ENCODE measurements at places on chromosomes 3 and 15.

- no peak for DNase-seq
These were observed 274.1 kb downstream of the OTOL1 start for GRCh38 chr3:161770484-161771386.

DNA sequence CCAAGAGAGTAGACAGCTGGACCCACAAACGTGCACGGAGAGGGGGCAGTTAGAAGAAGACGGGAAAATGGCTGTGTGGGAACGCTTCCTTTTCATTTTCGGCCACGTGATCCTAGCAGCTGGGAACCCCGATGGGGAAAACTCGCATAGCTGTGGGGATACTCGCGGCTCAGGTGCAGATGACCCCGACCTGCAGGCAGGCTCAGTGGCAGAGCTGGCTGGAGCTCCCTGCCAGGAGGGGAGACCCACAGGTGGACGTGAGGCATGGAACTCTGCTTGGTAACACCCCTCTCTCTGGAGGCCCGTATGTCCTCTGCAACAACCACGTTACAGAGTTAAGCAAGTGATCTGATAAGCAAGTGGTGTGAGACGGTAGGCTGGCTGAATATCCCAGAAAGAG is 84.6 kb upstream of the SNRPA1 start:
- DNase-seq: no peak

DNA sequence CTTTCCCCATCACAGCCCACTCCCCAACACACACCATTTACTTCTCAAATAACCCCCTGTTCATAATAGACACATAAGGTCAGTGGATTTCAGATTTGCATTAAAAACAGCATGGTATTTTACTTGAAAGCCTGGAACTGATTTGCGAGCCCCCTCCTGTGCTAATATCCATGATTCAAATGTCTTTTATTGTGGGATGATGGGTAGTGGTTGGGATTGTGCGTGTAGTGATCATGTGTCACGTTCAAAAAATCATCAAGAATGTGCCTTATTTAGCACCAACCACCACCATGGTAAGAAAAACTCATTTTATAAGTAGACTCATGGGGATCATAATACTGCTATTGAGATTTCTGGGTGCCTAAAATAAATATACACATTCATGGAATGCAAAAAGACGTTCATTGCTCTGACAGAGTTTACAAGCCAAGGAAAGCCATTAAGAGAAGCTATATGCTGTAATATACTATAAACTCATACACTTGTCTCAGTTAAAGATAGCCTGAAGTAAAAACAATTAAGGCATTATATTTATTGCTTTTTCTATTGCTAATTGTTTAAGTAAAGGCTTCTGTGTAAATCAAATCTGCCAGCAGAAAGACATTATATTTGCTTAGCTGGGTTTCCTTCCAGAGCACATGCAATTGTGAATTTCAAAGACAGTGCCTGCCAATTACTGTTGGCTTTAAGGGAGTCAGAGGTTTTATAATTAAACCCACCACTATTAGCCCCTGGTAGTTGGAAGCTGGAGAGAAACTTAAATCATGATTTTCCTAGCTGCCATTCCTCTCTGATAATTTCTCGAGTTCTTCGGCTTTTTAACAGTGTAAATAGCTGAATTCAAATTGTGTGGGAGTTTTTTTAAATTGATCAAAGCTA is 4.0 kb downstream of the TRAT1 start:
- no peak for DNase-seq

DNA sequence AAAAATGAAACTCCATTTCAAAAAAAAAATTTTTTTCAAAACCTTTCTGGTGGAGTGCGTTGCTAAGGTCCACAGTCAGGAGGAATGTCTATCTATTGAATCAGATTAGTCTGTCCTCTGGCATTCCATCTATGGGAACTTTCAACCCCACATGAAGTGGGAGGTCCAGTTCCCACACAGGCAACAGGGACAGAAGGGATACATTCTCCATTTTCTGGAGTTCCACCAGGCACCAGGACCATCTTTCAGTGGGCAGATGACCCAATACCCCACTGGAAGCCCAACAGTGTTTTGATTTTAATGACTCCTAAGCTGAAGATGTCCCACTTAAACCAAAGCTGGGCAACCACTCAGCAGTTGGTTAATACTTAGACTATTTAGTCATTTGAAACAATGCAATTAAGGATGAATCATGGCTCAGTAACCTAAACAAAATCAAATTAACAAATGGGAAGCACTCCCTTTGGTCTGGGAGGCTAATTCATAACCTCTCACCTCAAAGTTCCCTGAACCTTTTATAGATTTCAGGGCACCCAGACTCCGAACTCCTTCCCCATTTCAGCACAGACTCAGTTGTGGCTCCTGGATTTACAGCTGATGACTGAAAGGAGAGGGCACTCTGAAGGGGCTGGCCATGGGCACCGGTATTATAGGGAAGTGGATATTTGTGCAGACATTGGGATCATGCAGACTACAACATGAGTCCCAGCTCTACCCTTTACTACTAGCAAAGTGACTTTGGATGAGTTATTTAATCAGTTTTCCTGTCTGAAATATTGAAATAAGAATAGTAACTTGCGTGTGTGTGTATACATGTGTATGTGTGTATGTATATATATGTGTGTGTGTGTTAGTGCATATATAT is 264.3 kb upstream of the LRTM1 start:
- DNase-seq: no peak

- no peak for DNase-seq
These were observed 150.5 kb upstream of the LRRFIP2 start for GRCh38 chr3:37324850-37325321.

DNA sequence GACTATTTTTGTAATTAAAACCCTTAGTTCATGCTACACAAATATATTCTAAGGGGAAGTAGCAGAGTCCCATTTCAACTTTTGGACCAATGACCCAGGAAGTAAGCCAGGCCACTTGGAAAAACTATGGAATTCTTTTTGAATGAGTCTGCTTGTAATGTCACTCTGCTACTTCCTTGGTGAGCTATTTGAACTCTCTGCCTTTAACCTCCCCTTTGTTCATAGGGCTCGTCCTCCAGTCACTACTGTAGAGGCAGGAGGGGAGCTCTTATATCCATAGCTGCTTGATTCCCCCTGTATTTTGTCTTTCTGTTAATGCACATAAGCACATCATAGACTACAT is 119.6 kb downstream of the UACA start:
- DNase-seq: no peak

DNA sequence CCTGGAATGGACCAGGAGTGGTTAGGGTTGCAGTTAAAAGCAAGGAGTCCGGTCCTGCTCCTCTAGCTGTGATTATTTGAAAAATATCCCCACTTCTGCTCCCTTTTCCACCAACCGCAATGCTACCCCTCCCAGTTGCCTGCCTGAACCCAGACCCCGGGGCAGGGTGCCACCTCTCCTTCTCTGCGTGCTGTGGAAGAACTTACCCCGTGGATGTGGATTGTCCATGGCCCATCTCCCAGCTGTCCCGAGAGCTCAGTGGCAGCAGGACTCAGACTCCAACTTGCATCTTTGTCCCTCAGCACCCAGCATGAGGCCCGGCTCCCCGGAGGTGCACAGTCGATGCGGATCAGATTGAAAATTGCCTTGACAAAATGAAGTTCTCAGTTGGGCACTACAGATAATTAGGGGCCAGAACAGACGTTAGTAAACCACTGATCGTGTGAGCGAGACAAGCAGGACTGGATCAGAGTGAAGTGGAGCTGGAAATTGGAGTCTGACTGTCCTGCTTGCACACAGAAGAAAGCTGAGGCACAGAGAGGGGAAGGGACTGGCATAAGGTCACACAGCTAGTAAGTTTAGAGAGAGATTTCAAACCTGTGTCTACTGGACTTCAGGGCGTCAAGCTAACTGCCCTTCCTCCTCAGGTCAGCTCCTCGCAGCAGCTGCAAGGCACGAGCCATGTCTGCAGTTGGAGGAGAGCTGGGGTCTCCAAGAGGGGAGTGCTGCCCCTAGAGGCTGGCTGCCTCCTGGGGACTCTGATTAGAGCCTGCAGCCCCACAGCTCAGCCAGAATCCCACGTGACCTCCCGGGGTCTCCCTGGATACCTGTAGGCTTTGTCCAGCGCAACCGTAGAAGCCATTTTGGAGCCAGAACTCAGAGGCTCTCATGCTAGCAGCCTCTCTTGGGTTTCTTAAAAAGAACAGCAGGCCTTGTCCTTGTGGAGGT is 14.7 kb downstream of the SLC6A1 start:
- no peak for DNase-seq

DNA sequence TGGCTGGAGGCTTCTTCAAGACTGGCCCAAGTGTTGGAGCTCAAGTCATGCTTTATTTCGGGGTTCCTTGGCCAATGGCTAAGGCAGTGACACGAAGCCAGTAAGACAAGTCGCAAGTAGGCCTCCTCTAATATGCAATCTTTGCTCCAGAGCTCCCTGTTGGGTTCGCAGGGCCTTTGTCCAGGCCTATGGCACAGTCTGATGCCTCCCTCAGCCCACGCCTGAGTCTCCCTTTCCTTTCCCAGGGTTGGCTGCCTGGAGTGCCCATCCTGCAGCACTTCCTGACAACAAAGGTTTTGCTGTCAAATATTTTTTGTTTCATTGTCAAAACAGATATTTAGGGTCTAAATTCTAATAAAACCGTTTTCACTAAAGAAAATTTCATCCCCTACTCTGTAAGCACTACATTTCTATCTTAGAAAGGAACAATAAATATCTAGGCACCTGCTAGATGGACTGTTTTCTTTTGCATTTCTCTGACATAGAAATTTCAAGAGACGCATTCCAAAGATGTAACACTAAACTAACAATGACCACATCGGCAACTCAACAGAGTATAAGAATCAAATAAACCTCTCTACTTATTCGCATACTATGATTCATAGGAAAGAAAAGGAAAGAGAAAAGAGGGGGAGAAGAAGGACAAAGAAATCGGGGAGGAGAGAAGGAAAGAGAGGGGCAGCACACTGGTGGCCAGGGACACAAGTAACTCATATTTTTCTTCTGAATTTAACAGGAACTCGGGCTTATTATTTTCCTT is 393.1 kb upstream of the ATP11B start:
- no peak for DNase-seq

DNA sequence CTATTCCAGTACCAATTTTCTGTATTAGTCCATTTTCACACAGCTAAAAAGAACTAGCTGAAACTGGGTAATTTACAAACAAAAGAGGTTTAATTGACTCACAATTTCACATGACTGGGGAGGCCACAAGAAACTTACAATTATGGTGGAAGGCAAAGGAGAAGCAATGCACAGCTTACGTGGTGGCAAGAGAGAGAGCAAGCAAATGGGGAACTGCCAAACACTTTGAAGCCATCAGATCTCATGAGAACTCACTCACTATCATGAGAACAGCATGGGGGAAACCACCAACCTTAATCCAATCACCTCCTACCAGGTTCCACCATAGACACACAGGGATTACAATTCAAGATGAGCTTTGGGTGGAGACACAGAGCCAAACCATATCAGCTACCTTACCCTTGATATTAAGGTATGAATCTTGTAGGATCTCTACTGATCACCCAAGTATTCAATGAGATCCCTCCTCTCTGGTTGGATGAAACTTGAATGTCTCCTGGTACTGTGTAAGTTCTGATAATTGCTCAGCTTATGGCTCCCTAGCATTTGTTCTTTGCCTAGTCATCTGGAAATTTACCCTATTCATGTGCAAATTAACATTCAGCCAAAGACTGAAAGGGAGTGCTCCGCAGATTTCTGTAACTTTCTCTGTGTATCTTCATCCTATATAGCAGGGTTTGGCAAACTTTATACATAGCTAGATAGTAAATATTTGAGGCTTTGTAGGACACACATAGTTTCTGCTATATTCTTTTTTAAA is 38.9 kb downstream of the MYL3 start:
- DNase-seq: no peak

GRCh38 chr3:150419959-150420358 is 11.9 kb downstream of the TSC22D2 start:
- no peak for DNase-seq

DNA sequence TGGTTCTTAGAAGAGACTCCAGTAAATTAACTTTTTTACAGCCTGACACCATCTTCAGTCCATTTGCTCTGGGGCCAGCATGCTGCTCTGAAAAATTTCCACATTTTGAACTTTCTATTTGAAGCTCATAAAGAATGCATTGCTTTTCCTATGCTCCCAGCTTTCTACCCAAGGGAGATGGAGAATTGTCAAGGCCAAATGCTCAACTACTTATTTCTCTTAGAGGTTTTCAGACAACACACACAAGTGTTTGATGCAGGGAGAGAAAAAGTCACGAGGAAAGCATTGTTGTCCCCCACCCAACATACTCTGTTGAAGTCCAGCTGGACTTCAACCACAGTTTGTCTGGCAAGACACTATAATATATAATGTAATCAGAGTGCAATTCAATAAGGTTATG is 100.3 kb upstream of the CADPS start:
- no peak for DNase-seq

DNA sequence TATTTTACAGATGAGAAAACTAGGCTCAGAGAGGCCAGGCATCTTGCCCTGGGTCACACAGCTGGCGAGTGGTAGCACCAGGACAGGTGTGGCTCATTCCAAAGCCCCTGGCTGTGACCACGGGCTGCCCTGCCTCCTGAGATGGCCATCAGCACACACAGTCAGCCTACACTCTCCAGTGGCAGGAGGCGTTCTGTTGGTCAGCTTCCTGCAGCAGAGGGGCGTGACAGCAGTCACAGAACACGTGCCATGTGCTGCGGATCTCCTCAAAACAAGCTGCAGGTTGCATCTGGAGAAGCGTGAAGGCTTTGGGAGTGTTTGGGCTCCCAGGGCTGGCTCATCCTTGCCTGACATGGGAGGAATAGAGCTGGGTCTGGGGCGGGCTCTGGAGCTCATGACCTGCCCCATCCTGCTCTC is 43.5 kb upstream of the MAGEF1 start:
- no peak for DNase-seq

GRCh38 chr15:50219820-50220219 is 37.8 kb downstream of the SLC27A2 start:
- DNase-seq: no peak

DNA sequence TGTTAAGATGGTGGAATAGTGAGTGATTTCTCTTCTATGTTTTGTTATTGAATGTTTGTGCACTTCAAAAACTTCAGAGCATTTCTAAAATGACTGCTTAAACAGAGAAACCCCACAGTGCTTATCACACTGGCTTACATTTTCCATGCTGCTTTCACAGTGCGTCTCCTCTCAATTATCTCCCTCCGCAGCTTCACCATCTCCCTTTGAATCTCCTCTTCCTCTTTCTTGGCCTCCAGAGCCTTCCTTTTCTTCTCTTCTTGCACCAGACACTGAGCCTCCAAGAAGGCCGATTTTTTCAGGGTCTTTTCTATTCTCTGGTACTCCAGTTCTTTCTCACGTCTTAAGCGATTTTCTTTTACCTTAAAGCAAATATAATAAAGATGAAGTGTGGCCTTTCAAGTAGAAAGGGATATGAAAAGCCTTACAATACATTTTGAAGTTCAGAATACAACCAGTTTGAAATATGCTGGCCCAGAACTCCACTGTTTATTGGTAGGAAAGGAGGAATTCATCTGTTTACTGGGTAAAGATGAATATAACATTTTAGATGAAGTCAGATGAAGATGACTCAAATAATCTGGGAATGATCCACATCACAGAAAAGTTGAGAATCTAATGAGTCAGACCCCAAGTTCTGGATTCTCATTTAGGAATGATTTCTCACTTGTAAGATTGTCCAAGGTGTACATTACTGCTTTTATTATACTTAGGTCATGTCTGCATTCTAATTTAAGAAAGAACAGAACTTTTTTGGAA is 21.4 kb downstream of the CCDC191 start:
- DNase-seq: no peak
